ENCODE measurements at places on chromosomes 12 and 14. TPM values are rescaled to one million over a fixed set of nuclear protein-coding genes. Genes with fewer than 3 reads are reported as not detected.

DNA sequence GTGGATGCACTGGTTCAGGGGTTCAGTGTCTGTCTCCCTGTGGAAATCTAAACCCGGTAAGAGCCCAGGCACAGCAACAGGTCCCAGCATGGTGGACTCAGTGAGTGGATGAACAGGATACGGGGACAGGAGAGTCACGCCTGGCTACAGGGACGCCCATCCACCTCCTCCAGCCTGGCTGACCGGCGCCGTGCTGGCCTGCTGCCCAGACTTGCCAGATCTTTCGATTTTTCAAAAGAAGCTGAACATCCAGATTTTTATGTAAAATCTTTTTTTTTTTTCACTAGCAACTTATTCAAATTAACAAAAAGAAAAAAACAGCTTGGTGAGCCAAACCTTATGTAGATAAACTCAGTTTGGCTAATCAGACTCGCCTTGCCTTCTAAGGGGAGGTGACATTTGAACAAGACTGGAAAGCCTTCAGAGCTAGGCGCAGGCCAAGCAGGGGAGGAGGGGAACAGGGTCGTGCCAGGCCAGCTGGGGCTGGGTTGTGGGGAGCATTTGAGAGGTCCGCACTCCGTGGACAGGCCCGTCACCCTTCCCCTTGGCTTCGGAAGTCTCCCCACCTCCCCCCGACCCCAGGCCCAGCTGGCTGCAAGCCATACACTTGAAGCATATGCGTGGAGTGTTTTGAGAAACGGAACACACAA is 87.8 kb upstream of the NCOR2 start:
- DNase-seq, result no peak

- no peak for DNase-seq
Measured at GRCh38 chr14:93040982-93041381, 74.7 kb downstream of the ITPK1 start.

The ASIC1 gene
- total RNA-seq, result not detected

The PLCZ1 gene
- total RNA-seq, result not detected

DNA sequence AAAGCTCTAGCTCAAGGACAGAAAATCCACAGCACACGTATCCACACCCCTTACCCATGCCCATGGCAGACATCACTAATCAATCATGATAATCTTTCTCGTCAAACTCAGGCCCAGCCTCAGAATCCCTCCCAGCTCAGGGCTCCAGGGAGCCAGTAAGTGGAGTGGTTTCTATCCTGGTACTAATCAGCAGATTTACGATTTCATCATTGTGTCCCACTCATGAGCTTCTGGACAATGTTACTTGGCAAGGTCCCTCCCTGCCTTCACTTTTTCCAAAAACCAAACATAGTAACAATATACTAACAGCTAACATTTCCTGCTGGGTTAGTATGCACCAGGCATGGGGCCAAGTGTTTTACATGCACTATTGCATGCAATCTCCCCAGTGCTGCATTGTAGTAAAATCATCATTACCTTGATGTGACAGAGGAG is 45.8 kb upstream of the NCOR2 start:
- DNase-seq, result no peak

DNA sequence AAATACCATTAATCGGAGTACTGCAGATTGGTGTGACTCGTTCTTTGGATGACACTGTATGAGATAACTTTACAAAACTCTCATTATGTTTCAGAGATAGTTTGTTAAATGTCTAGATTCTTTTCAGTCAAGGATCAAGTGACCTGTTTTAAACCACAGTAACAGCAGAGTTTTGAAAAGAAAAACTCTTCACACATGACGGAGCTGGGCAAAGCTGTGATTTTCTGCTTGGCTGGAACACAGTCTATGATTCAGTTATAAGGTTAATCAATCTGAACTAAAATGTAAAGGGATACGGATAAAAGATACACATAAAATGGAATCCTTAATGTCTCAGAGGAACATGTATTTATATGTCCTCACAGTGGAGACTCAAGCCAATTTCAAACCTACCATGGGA is 573.2 kb downstream of the PRKD1 start:
- DNase-seq, result no peak

The TSHR gene
- 0.63 TPM for total RNA-seq

The EML1 gene
- total RNA-seq, result 66.5 TPM

- DNase-seq, result peak; percentile 83
Measured at GRCh38 chr12:100266585-100266834, 369 bp downstream of the DEPDC4 start.

The ADAM20 gene
- total RNA-seq, result 3.5 TPM
